ENCODE measurements at places on chromosomes 13 and 19.

- DNase-seq, result no peak
Observed at GRCh38 chr19:35846038-35846668, 6.2 kb downstream of the NPHS1 start.

DNA sequence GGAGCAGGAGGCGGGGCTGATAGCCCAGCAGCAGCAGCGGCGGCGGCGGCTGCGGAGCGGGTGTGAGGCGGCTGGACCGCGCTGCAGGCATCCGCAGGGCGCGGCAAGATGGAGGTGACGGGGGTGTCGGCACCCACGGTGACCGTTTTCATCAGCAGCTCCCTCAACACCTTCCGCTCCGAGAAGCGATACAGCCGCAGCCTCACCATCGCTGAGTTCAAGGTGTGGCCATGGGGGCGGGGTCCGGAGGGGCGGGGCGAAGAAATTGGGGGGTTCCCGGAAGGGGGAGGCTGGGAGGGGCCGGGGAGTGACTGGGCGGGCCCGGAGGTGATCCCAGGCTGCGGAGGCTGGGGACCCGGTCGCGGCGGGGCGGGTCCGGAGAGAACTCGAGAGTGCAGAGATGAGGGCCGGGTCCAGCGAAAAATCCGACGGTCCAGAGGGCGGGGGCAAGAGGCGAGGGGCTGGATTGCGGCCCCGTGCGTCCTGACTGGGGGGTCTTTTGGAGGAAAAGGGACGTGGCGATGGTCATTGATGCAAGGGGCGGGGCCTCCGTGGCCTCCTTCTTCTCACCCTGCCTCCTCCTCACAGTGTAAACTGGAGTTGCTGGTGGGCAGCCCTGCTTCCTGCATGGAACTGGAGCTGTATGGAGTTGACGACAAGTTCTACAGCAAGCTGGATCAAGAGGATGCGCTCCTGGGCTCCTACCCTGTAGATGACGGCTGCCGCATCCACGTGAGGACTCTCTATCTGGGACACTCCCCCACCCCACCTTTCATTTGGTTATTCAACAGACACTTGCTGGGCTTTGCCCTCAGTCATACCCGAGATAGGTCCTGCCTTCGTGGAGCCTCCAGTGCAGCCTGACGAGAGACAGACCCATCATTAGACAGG, at the start of gene TBCB:
TBCB (plus strand) TSS at position 16 of the 891 bp plus-strand sequence; CDS start at position 109, 93 bp downstream.
- no peak for DNase-seq

DNA sequence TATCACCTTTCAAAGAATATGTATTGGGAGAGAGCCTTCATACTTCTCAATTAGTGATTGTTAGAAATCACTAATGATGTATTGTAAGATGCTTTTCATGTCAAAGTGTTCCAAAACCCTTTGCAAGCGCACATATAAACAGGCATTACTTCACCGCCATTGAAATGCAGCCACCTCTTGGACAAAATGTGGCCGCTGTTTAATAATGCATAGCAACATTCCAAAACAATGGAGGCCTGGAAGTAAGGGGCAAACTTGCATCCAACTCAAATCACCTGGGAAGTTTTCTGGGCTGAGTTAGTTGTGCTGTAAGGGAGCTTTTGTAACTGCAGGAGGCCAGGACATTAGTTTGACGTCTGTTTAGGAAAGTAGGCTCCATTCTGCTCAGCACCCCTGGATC, 438.1 kb downstream of the FGF9 start:
- DNase-seq, result no peak

GRCh38 chr19:34269968-34270621, 15.7 kb downstream of the GARRE1 start:
- peak; percentile 52 for DNase-seq

DNA sequence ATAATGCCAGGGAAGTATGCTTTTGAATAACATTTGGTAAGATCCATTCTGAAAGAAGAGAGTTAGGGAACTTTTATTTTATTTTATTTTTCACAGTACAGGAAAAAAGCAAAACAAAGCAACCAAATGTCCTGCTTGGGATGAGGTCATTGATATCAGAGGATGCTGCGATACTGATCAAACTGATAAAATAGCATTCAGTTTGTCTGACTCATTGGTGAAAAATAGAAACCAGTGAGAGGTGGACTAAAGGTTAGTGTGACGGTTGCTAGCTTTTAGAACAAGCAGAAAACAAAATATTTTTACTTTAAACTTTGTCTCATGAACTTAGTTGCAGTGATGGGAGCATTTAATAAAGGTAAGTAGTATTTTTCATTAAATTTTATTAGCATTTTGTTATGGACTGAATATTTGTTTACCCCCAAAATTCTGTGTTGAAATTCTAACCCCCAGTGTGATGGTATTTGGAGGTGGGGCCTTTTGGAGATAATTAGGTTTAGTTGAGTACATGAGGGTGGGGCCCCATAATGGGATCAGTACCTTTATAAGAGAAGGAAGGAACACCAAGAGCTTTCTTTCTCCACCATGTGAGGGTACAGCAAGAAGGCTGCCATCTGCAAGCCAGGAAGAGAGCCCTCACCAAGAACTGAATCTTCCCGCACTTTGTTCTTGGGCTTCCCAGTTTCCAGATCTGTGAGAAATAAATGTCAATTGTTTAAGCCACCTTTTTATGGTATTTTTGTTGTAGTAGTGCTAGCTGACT, 37.3 kb downstream of the ITGBL1 start:
- DNase-seq, result no peak

DNA sequence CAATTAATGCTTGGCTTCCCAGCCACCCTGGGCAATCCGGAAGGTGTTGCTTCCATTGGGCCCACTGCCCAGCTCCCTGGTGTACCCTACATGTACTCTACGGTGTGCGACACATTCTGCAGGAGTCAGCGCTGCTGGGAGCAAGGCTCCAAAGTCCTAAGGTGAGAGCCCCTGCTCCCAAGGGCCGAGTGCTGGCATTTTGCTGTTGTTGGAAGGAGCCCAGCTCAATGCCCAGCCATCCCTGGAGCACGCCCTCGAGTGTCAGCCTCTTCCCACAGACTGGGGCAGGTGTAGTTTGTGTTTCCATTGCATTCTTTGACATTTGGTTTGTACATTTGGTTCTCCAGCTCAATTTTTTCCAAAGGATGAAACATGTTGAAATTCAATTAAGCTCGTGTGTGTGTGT, 64.6 kb downstream of the GGACT start:
- no peak for DNase-seq

DNA sequence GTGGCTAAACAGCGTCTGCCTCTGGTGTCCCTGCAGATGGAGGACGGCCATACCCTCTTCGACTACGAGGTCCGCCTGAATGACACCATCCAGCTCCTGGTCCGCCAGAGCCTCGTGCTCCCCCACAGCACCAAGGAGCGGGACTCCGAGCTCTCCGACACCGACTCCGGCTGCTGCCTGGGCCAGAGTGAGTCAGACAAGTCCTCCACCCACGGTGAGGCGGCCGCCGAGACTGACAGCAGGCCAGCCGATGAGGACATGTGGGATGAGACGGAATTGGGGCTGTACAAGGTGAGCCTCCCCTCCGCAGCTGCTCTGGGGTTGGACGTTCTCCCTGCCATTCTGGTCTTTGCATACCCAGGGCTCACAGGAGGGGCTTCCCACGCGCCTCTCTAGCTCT, 19.9 kb downstream of the UHRF1 start:
- no peak for DNase-seq

- no peak for DNase-seq
Observed at GRCh38 chr13:84466461-84466860, 584.2 kb upstream of the SLITRK1 start.

DNA sequence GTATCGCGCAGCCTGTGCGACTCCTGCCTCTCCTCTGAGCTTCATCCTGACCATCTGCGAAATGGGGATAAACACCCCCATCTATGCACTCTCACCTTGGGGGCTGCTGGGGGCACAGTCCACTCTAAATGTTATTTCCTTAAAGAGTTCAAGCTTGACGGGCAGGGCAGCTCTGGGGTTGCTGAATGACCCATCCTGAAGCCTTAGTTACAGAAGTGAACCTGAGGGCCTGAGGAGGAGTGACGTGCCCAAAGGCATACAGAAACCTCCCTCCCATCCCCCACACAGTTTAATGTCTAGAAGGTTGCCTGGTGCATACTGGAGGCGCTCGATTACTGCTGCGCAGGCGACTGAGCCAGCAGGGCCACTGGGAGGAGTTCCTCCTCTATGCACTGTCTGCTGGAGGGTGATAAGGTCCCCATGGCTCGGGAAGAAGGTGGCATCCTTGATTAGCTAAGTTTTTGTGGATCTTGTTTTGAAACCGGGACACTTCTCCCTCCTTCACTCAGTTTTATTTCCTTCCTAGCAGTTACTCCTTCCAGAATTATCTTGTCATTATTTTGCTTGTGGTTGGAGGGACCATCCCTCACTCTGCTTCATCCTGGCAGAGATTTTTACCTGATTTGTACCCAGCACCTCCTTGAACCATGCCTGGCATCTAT, 572 bp upstream of the FKBP8 start:
- peak; percentile 80 for DNase-seq

DNA sequence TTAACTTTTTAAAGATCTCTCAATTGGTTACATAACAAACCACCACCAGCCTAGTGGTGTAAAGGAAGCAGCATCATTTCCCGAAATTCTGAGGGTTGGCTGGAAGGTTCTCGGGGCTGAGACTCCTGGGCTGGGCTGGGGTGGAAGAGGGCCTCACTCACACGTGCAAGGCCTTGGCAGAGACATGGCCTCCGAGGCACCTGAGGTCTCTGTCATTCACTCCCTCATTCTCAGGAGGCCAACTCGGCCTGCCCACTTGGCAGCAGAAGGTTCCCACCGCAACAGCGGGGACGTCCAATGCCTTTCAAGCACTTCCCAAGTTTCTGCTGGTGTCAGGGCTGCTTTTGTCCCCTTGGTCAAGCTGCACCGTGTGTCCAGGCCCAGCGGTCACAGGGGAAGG, 18.6 kb upstream of the RASA3 start:
- DNase-seq, result no peak

DNA sequence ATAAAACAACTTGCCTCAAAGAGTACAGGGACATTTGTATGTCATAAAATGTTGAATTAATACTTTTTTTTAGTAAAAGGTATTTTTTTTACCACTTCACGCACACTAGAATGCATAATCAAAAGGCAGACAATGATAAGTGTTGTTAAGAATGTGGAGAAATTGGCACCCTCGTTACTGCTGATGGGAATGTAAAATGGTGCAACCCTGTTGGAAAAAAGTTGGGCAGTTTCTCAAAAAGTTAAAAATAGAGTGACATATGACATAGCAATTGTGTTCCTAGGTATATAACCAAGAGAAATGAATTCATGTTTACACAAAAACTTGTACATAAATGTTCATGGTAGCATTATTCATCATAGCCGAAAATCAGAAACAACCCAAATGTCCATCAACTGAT, 109.5 kb downstream of the PIBF1 start:
- DNase-seq, result no peak

- DNase-seq, result no peak
Observed at GRCh38 chr19:4061683-4062418, 4.8 kb downstream of the ZBTB7A start.

DNA sequence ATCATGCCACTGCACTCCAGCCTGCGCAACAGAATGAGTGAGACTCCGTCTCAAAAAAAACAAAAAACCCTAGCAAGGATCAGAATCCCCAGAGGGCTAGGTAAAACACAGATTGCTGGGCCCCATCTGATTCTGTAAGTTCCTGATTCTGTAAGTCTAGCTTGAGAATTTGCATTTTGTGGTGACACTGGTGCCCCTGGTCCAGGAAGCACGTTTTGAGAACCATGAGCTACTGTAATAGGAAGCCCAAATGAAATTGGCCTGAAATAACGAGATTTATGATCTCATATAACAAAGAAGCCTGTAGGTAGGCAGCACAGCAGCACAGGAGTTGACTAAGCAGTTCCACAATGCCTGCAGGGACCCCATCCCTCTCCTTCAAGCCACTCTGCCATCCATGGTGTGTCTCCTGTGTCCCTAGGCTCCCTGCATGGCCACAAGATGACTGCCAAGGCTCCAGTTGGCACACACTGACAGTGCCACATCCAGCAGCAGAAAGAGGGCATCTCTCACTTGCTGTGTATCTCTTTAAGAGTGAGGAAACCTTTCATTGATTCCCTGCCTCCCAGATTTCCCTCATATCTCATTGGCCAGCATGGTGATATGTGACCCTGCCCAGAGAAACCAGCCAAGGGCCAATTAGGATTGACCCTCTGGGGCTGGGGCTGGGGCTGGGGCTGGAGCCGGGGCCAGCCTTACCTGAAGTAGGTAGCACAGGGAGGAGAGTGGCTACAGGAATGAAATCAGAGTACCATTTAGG, 21.7 kb downstream of the SIPA1L3 start:
- DNase-seq, result no peak

GRCh38 chr19:18278521-18279265, 2.7 kb downstream of the JUND start:
- peak; percentile 57 for DNase-seq

GRCh38 chr13:79867254-79867653, 386.3 kb downstream of the NDFIP2 start:
- DNase-seq, result no peak

DNA sequence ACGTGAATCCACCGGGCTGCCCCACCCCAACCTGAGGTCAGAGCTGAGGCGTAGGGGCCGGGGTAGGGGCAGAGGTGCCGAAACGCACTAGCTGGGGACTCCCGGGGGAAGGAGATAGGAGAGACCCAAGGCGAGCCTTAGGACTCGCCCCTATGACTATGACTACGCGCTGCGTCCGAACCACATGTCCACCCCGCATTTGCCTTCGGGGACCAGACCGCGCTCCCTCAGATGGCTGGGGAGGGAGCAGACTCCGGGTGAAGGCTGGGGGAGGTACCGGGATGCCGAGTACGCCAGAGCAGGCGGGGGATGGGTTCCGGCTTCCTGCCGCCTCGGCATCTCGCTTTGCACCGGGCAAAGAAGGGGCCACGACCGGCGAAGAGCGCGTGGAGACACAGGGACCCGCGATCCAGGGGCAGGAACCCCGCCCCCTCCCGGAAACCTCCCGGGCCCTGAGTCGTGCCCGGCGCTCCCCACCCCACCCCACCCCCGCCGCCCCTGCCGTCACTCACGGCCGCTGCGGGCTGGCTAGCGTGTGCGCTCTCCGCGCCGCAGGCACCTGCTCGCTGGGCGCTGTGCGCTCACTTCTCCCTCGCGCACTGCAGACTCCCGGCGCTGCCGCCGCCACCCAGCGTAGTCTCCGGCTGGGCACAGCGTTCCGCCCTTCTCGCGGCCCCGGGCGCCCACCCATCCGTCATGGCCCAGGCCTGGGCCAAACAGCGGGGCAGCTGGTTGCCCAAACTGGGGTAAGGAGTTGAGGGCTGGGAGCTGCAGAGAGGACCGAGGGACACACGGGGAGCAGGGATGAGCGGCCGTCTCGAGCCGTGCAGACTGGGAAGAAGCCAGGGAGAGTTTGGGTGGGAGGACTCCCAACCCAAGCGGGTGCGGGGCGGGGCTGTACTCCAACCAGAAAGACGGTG, 622 bp upstream of the VSTM2B start:
- DNase-seq, result no peak

DNA sequence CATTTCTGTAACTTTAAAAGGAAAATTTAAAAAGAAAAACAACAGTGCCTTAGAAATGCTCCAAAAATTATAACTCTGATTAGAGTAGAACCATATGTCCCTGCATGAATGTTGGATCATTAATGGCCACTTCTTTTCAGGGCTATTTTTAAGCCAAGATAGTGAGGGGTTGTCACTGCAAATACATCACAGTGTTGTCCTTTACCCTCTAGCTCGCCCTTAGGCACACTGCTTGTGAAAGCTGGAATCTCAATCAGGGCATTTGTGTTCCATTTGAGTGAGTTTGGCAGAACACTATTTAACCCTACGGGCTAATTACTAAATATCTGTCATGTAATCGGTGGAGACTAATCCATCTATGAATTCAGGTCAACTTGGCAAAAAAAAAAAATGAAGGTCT, 212.2 kb downstream of the NHLRC3 start:
- DNase-seq, result no peak
